ENCODE measurements at places on chromosomes 3 and 15. TPM values are rescaled to one million over a fixed set of nuclear protein-coding genes. Genes with fewer than 3 reads are reported as not detected.

FBXO40 gene
- total RNA-seq = not detected

SPTBN5 gene
- total RNA-seq = 1.2 TPM

MUC4 gene
- 2.4 TPM for total RNA-seq

ESYT3 gene
- 0.34 TPM for total RNA-seq

A4GNT gene
- total RNA-seq = not detected

HYKK gene
- 1.4 TPM for total RNA-seq

TRIM42 gene
- total RNA-seq = not detected

SERPINI2 gene
- total RNA-seq = not detected

HRG gene
- total RNA-seq = not detected

USP50 gene
- total RNA-seq = 0.37 TPM

CADM2 gene
- total RNA-seq = not detected

MITF gene
- total RNA-seq = 0.54 TPM

IL1RAP gene
- 31.6 TPM for total RNA-seq

CFAP161 gene
- total RNA-seq = not detected

KPNA1 gene
- 81.7 TPM for total RNA-seq

UBA7 gene
- 97.5 TPM for total RNA-seq

All from activated T-helper 1 cell treated with anti-CD3 and anti-CD28 coated beads, Interleukin-12 subunit alpha, Interleukin-12 subunit beta, Interleukin-2, Interleukin-4 antibody, amounts not matched to agents 30 ng/mL and 10 ng/mL and 1 ng/mL, durations not matched to agents 14 hours and 24 hours and 36 hours (primary cell).